ENCODE measurements at places on chromosomes 6 and 20. TPM values are rescaled to one million over a fixed set of nuclear protein-coding genes. Genes with fewer than 3 reads are reported as not detected.

RRAGD gene
- 98.0 TPM for total RNA-seq

RNF39 gene
- 1.1 TPM for total RNA-seq

BANF2 gene
- not detected for total RNA-seq

MCCD1 gene
- not detected for total RNA-seq

WFDC5 gene
- not detected for total RNA-seq

PM20D2 gene
- total RNA-seq = 13.3 TPM

NMBR gene
- not detected for total RNA-seq

OR2J3 gene
- not detected for total RNA-seq

PPIL1 gene
- 53.7 TPM for total RNA-seq

TAF4 gene
- 8.3 TPM for total RNA-seq

C20orf96 gene
- 2.4 TPM for total RNA-seq

PTCHD4 gene
- 1.0 TPM for total RNA-seq

PERP gene
- 57.8 TPM for total RNA-seq

DSP gene
- 229 TPM for total RNA-seq

TINAG gene
- total RNA-seq = 0.51 TPM

CCND3 gene
- 129 TPM for total RNA-seq

SLC22A23 gene
- total RNA-seq = 2.9 TPM

KCNB1 gene
- total RNA-seq = 1.4 TPM

MTRF1L gene
- total RNA-seq = 21.4 TPM

SLC17A3 gene
- not detected for total RNA-seq

C20orf141 gene
- not detected for total RNA-seq

TBX18 gene
- total RNA-seq = 8.2 TPM

CCN5 gene
- 85.1 TPM for total RNA-seq

GNAS-AS1 gene
- total RNA-seq = not detected

POFUT1 gene
- 31.6 TPM for total RNA-seq

RAET1G gene
- total RNA-seq = 1.5 TPM

ADGRF5 gene
- 59.4 TPM for total RNA-seq

CD2AP gene
- 9.8 TPM for total RNA-seq

SALL4 gene
- not detected for total RNA-seq

AIG1 gene
- 28.6 TPM for total RNA-seq

SIRPD gene
- not detected for total RNA-seq

KHDC1L gene
- not detected for total RNA-seq

SYCP2L gene
- total RNA-seq = 1.1 TPM

PCNA gene
- 25.3 TPM for total RNA-seq

Measured in right atrium auricular region (tissue), 2 donors.